Endothelial cell of umbilical vein (primary cell): ENCODE measurements at places on chromosomes 2 and 18. TPM values are rescaled to one million over a fixed set of nuclear protein-coding genes. Genes with fewer than 3 reads are reported as not detected.

MARCHF4 gene
- 11.3 and 11.7 TPM in 2 replicates for polyA plus RNA-seq

RIT2 gene
- not detected in 2 replicates for polyA plus RNA-seq

MC5R gene
- polyA plus RNA-seq = not detected in 2 replicates

DNA sequence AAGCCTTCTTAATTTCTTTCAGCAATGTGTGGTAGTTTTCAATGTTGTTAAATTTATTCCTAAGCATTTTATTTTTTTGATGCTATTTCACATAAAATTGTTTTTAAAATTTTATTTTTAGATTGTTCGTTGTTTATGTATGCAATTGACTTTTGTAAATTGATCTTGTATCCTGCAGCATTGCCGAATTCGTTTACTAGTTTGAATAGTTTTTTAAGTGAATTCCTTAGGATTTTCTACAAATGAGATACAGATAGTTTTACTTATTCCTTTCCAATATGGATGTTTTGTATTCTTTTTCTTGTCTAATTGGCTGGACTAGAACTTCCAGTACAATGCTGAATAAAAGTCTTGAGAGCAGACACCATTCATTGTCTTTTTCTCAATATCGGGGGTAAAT is 55.6 kb downstream of the QPCT start:
- no peak for DNase-seq

- DNase-seq = peak; percentile 20
Measured at GRCh38 chr2:234290671-234291070, 206.2 kb downstream of the ARL4C start.
